ENCODE measurements at places on chromosomes 1 and 21. TPM values are rescaled to one million over a fixed set of nuclear protein-coding genes. Genes with fewer than 3 reads are reported as not detected.

The TFB2M gene
- total RNA-seq, result 12.4 TPM

The MEF2D gene
- 13.2 TPM for total RNA-seq

The FCGR3A gene
- not detected for total RNA-seq

The WLS gene
- total RNA-seq, result 276 TPM

The CD1B gene
- not detected for total RNA-seq

The PRAMEF25 gene
- total RNA-seq, result not detected

The MROH9 gene
- 0.06 TPM for total RNA-seq

The OLIG1 gene
- not detected for total RNA-seq

The KIF21B gene
- 0.12 TPM for total RNA-seq

The OR2T11 gene
- total RNA-seq, result not detected

The C2CD4D gene
- total RNA-seq, result not detected

The TRPM2 gene
- total RNA-seq, result not detected

The ADAMTS4 gene
- total RNA-seq, result 4.2 TPM

The CCDC27 gene
- not detected for total RNA-seq

The IQGAP3 gene
- 18.8 TPM for total RNA-seq

The PLA2G2C gene
- total RNA-seq, result not detected

The DIO1 gene
- not detected for total RNA-seq

The MYOG gene
- total RNA-seq, result not detected

The SLC5A3 gene
- total RNA-seq, result 34.2 TPM

The SEC16B gene
- total RNA-seq, result 4.1 TPM

The F13B gene
- not detected for total RNA-seq

The HLCS gene
- 35.7 TPM for total RNA-seq

The ATP1A4 gene
- total RNA-seq, result not detected

The VPS13D gene
- 31.0 TPM for total RNA-seq

The NEGR1 gene
- total RNA-seq, result 17.7 TPM

The ELK4 gene
- total RNA-seq, result 8.2 TPM

The HCRTR1 gene
- 0.26 TPM for total RNA-seq

The COL24A1 gene
- 0.87 TPM for total RNA-seq

The TFF1 gene
- not detected for total RNA-seq

The LCK gene
- total RNA-seq, result not detected
